ENCODE measurements at places on chromosomes 12 and 14. TPM values are rescaled to one million over a fixed set of nuclear protein-coding genes. Genes with fewer than 3 reads are reported as not detected.

DNA sequence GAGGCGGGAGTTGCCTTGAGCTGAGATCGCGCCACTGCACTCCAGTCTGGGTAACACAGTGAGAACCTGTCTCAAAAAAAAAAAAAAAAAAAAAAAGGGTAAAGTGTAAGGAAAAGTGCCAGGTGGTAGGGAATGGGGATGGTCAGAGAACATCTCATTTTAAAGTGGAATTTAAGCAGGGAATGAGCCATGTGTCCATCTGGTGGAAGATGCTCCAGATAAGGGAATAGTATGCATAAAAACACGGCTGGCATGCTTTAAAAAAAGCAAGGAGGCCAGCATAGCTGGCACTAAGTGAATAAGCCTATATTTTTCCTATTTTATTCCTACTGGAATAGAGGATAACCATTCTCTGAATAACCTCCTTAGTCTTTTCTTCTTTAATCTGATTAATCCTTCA, 33.7 kb downstream of the FAM186A start:
- no peak for DNase-seq

DNA sequence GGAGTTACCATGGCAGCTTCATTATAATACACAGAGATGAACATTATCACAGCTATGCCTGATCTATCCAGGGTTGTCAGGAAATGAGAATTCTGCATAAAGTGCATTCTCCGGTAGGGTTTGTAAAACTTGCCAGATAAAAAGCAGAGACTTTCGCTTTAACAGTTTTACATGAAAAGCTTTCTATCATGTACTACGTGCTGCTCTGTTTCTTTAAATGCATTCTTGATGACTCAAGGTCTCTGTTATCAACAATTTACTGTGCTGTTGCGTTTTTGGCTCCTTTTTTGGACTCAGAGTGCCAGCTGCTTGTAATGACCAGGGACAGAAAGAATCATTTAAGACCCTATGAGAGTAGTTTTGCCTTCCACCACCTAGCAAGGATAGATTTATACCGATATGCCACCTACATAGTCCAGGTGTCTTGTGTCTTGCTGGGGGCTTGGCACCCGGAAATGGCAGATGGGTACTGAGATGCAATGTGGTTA, 371.2 kb downstream of the BTG1 start:
- no peak for DNase-seq

DNA sequence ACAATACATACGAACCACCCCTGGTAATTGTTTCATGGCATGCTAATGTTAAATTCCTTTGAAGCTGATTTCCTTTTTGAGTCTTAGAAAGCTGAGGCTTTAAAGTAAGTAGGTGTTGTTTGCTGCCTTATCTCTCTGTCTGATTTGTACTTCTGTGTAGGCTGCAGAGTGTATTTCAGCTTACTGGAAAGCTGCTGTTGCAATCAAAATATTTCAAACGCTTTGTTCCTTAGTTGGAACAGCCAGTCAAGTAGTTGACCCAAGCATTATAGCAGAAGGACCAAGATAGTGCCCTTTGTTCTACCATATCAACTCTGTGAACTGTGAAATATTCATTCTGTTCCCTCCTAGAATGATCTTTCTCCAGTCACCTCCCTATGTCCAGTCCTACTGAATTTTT, 3.1 kb downstream of the PKP2 start:
- no peak for DNase-seq

DNA sequence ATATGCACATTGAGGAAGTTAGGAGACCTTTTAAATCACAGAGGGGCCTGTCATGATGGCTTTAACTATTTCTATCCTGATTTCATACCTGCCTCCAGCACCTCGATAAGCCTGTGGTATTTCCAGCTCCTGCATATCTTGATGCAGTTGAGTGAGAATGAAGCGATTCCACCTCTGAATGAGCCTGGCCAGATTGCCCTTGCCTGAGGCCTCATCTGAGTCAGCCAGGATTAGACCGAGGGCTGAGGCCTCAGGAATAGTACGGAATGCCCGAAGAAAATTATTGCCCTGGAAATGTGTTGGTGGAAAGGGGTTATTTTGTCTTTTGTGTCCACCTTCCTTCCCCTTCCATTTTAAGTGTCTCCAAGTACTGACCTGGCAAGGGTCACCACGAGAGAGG, 8.4 kb upstream of the CNPY2 start:
- no peak for DNase-seq

DNA sequence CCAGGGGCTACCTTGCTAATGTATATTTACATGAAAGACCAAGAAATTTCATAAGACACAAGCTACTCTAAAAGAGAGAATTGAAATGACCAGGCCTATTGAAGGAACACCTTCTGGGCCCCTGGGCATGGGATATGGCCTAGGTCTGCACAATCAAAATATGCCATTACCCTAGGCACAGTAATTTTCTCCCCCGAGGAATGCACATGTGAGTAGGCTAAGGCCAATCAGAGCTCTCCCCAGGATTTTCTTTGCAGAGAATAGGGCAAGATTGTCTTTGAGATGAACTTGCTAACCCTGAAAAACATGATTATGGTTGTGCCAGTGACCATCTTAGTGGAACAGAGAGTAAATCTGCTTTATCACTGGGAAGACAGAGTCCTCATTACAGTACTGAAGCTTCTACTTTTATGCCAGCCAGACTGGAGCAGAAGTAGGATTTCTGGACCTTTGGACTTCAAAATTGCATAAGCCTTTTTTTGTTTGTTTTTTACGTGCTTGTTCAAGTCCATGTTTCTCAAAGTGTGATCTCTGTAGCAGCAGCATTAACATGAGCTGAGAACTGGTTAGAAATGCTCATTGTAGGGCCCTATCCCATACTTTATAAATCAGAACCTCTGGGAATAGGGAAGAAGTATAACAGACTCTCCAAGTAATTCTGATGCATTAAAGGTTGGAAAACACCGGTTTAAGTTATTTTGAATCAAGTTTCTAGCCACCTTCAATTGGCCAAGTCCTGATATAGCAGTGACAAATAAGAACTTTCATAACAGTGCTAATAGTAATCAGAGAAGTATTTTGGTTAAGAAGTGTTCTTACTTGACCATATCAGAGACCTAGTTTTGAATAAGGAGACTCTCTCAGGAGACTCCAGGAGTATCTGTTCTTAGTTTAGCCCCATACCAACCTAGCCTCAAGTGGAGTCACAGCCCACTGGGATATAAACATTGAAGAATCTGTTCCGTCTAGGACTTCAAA, 112.9 kb downstream of the LMO3 start:
- no peak for DNase-seq

- DNase-seq, result no peak
Measured at GRCh38 chr14:29310757-29311156, 544.2 kb downstream of the FOXG1 start.

GRCh38 chr14:101193106-101193844, 289.8 kb upstream of the RTL1 start:
- no peak for DNase-seq

DNA sequence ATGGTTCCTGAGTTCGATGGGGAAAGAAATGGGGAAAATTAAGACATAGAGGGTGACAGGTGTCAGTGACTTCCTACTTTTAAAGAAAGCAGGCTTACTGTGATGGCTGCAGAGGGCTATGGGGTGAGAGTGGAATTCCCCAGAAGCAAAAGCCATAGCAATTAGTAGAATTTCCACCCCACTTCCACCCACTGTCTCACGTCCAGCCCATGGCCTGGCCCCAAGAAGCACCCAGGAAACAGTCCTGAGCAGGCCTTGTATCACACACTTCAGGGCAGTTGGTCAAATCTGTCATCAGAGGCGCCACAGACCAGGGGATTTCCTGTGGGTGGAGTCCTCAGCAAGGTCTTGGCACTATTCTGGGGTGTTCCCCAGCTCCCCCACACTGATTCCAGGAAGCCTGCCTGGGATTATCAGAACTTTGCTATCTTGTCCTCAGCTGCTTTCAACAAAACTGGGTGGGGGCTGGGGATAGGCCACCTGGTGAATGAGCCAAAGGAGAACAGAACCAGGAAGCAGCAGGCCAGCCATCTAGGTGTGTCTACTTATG, 120.1 kb upstream of the CCND2 start:
- no peak for DNase-seq

DNA sequence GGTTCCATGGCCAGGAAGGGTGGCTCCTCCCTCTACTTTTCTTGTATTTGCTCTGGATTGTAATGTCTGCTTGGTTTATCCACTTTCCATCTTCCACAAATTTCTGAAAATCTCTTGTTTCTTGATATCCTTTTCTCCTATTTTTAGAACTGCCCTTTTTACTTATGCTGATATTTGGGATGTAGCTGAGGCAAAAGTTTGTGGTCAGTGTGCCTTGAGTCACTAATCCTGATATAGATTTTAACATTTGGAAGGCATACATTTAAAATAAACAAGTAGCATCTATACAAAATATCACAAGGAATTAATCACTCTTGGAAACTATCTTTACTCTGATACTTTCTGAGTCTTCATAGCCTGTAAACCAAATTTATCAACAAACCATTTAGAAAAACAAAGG, 11.0 kb downstream of the GRIP1 start:
- DNase-seq, result no peak

DNA sequence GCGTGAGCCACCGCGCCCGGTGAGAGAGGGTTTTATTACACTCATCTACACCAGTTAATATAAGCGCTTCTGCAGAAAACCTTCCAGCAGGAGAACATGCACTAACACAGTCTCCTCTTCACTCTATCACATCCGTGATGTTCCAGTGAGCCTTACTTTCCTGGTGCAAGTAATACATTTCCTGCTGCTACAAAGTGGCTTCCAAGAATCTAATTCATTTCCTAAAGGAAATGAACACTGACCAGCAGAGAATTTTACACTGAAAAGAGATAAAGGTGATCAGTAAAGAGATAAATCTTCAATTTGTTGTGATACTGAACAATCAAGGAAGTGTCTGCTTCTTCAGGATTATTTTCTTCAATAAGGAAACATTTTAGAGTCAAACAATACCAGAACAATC, 39.5 kb downstream of the ZFYVE21 start:
- DNase-seq, result no peak

GRCh38 chr12:59578254-59578653, 17.6 kb upstream of the SLC16A7 start:
- DNase-seq, result no peak

DNA sequence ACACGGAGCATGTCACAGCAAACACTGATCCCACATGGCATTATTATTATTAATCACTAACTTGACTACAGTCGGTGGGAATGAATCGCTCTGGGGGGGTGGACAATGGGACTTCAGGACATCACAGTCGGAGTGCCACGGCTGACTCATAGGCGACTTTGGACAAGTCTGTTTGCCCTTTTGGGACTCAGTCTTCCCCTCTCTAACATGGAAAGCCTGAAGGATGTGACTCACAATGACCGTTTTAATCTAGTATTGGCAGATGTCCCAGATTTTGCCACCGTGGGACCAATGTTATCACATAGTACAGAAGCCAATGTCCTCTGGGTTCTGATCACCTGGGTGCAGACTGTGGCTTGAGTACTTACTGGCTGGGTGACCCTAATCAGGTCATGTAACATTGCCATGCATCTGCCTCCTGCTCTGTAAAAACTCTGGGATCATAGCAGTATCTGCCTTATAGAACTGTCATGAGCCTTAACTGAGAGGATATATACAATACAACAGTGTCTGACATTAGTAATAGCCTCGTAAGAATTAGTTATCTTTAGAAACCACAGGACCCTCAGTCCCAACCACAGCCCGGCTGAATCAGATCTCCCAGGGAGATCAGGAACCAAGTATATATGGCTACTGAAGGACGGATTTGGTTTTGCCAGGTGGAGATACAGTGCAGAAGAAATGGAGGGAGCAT, 362.6 kb downstream of the BCL11B start:
- DNase-seq, result no peak

DNA sequence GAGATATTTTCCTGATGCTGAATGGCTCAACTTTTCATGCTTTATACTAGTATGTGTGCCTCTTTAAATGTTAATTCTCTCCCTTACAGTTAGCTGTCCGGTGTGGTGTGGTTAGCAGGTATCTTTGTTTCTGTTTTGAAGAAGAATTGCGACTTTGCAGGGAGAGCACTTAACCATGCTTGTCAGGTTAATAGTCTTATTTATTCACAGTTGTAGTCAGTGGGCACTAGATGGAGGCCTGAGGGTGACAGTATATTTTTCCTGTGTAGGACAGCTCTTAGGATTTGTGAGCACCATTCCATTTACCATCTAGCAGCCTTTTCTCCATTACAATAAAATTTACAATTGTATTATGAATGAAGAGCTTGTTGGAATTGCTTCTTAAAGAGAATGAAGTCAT, 34.9 kb downstream of the PDE3A start:
- no peak for DNase-seq

DNA sequence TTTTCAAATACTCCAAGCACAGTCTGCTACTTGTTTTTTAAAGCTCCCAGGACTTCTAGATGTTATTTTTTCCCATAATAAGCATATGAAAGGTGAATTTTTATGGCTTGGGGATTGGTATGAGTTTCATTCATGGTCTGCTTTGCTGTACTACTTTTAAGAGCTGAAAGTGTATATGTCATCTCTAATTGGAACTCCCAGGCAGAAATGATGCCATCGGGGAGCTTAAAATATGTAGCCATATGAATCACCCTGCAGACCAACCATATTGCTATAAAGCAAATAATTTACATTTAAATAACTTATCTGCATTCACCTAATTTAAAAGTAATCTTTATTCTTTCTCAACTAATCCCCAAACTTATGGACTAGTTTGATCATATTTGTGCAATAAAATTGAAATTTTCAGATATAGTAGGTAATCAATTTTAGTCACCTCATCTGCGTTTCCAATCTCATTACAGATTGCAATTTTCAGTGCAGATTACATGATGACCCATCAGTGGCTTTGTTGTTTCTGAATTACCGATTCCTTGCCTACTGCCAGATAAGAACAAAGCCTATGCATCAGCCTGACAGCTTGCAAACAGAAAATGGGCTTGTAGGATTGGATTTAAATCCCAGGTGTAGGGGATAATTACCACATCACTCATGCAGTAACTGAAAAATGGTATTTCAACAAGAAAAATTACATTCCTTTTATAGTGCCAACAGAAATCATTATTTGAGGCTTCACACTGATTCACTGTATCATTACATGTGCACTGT, 689.4 kb downstream of the NOVA1 start:
- DNase-seq, result no peak

GRCh38 chr14:29548948-29549370, 378.7 kb downstream of the PRKD1 start:
- no peak for DNase-seq

GRCh38 chr12:113808095-113808951, 157.8 kb downstream of the RBM19 start:
- no peak for DNase-seq

GRCh38 chr12:53543539-53543938, 36.3 kb upstream of the NPFF start:
- peak; percentile 60 for DNase-seq

The RPL6 gene
- 670 TPM for total RNA-seq

The CAPZA3 gene
- not detected for total RNA-seq

The KRT6B gene
- not detected for total RNA-seq

The MYH6 gene
- 4,027 TPM for total RNA-seq

The AMIGO2 gene
- 1.4 TPM for total RNA-seq

All from heart left ventricle (tissue), 16 donors.